KG1 (cell line): ENCODE measurements at places on chromosomes 4 and X.
A peak's percentile ranks its signal among the peaks of the same experiment; 100 is the strongest.

DNA sequence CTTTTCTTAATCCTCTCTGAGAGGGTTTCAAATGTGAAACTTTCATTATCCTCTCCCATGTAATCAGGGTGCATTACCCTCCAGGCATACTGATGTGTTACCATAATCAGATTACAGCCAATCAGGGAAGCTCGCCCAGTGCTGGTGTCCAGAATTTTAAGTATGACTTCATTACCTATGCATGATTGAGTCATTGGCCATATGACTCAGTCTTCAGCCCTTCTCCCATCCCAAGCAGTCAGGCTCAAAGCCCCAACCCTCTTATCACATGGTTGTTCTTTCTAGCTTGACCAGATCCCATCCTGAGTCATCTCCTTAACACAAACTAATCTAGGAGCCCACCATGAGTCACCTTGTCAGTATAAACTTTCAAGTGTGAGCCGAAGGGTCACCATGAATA lies 1668.1 kb upstream of the AGA start:
- no peak for DNase-seq

- no peak for DNase-seq
These were observed 108.9 kb upstream of the NHS start for GRCh38 chrX:17266136-17266535.

DNA sequence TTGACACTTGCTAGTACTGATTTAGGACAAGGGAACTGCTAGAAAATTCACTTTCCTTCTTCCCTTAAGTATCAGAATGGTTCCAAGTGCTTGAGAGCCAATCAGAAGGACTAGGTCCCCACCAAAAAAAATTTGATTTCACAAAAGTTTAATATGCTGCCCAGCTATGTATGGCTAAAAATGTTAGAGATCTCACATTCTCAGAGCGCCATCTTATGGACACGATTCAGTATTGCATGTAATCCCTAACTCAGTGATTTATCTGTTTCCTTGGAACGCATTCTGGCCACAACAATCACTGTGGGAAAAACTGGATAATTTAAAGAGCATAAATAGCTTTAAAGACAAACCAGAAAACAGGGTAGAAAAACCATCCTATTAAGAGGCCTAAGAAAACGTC lies 255.1 kb upstream of the GPC4 start:
- peak; percentile 1 for DNase-seq

DNA sequence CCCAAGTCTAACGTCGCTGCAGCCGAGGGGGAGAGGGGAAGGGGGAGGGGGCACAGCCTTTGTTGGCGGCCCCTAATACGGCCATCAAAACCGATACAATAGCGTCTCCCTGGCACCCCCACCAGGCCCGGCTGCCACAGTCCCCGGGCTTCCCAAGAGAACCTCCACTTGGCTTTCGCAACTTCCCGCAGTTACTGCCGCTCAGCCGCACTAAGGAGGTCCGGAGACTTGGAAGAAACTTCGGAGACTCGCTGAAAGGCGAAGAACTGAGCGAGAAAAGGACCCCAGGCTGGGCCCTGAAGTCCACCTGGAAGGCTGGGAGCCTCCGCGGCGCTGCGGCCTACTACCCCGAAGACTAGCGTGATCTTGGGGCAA lies 2.8 kb downstream of the NKX6-1 start:
- DNase-seq = no peak

GRCh38 chrX:64097891-64098290 lies 107.6 kb downstream of the AMER1 start:
- no peak for DNase-seq

DNA sequence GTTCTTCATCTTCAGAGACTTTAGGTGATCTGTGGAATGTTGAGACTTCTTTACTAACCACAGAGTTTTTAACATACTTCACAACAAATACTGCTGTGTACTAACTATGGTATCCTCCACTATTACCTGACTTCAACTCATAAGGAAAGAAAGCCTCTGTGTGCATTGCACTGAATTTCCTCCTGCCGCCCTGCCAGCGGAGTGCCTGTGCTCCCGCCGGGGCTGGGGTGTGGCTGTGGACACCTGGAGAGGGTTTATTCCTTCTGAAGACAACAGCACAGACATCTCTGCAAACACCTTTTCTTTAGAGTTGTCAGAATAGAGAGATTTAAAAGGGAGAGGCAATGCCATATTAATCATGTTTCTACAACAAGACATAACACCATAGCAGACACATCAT lies 63.3 kb downstream of the FAT1 start:
- no peak for DNase-seq
